ENCODE measurements at places on chromosomes 2 and 18. TPM values are rescaled to one million over a fixed set of nuclear protein-coding genes. Genes with fewer than 3 reads are reported as not detected.

DNA sequence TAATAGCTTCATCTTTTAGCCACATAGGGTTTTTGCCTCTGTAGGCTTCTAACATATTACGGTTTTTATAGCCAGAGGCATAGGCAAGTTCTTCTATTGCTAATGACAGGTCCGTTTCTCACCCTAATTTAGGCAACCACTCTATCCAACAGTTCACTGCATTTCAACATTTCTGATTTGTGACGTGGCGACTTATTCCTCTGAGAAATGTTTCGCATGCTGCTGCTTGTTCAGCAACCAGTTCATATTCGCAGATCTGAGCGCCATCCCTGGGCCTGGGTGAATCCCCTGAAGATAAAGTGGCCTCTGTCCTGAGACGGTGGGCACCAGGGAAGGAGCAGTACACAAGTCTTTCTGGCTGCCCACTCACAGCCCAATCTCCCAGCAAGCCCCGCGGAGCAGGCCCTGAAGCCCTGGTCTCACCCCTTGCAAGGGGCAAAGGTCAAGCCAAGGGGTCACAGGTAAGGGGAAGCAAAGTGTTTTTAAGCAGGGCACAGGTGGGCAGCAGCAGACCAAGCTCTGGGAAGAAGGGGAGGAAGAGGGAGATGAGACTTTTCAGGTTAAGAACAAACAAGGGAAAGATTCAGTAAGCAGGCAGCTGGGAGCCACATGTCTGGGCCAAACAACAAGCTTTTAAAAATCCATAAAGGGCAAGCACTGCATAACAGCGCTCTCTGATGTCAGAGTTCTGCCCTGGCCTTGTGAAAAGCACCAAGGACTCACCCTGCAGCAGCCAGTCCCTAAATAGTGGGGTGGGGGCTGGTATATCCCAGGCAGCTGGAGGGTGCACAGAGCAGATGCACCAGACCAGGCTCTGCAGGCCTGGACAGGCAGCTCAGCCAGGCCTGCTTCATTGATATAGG, 10.8 kb upstream of the COX7A2L start:
- peaks cover 47% of the 10 kb centered on the region for H3K4me1 ChIP-seq
- H3K4me3 ChIP-seq: no peak overlapping the region
- DNase-seq: no peak
- H3K27ac ChIP-seq: peak overlapping the region; percentile 81
- no peaks in the 10 kb centered on the region for H3K36me3 ChIP-seq

DNA sequence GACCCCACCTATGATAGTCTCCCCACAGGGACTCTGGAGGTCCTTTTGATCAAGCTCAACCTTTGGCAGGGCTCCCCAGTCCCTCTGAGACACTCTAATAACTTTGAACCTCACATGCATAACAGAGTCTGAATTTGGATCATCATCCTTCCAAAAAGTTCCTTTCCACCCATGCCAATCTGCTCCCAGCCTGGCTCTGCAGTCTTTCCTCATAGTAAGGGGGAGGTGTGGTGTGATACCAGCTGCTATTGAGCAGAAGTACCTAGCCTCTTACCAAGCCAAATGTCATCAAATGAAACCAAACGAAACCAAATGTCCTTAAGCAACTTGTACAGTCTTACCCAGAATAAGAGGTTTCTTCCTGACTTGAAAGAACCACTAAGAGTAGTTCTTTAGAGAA, 36.5 kb downstream of the DTNA start:
- no peak for DNase-seq
- H3K27ac ChIP-seq: no peak overlapping the region
- no peaks in the 10 kb centered on the region for H3K36me3 ChIP-seq

Gene TPO
- 1.3 TPM for total RNA-seq

Gene SKOR2
- total RNA-seq: not detected

DNA sequence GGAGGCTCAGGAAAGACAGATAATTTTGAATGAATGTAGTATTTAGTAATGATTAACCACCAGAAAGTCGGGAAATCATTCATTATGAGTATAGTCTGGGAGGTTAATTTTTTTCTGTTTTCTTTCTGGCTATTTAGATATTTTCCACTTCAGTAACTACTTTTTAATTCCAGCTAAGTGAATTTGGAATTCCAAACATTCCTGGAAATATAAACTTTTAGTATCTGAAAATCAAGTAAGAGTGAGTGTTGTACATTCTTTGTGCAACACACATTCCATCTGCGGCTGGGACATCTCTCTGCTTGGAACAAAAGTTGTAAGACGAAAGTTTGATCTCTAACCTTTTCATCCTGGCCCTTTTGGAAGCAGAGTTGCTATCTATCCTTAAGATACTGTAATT, 275.7 kb upstream of the SPRED2 start:
- H3K4me3 ChIP-seq: no peak overlapping the region
- H3K4me1 ChIP-seq: no peaks in the 10 kb centered on the region
- H3K27ac ChIP-seq: no peak overlapping the region

- no peak overlapping the region for H3K4me3 ChIP-seq
- H3K36me3 ChIP-seq: peaks cover 27% of the 10 kb centered on the region
- H3K4me1 ChIP-seq: peaks cover 5% of the 10 kb centered on the region
- H3K27me3 ChIP-seq: no peaks in the 10 kb centered on the region
- DNase-seq: no peak
- H3K27ac ChIP-seq: no peak overlapping the region
Observed at GRCh38 chr18:79472176-79472575, 76.4 kb downstream of the NFATC1 start.

- no peak for DNase-seq
- H3K27ac ChIP-seq: no peak overlapping the region
- no peaks in the 10 kb centered on the region for H3K27me3 ChIP-seq
Observed at GRCh38 chr18:7809455-7809854, 242.3 kb downstream of the PTPRM start.

GRCh38 chr2:99827296-99827999, 314.9 kb downstream of the AFF3 start:
- no peaks in the 10 kb centered on the region for H3K27me3 ChIP-seq
- no peak overlapping the region for H3K27ac ChIP-seq
- no peak for DNase-seq
- peaks cover 2% of the 10 kb centered on the region for H3K4me1 ChIP-seq
- no peaks in the 10 kb centered on the region for H3K36me3 ChIP-seq

GRCh38 chr2:201842131-201842860, 36.0 kb downstream of the CDK15 start:
- H3K36me3 ChIP-seq: no peaks in the 10 kb centered on the region
- no peaks in the 10 kb centered on the region for H3K27me3 ChIP-seq
- no peak for DNase-seq
- H3K27ac ChIP-seq: no peak overlapping the region
- no peak overlapping the region for H3K4me3 ChIP-seq
- H3K4me1 ChIP-seq: no peaks in the 10 kb centered on the region

- DNase-seq: no peak
- no peak overlapping the region for H3K27ac ChIP-seq
- no peaks in the 10 kb centered on the region for H3K4me1 ChIP-seq
Observed at GRCh38 chr18:67553437-67553836, 36.9 kb upstream of the DSEL start.

DNA sequence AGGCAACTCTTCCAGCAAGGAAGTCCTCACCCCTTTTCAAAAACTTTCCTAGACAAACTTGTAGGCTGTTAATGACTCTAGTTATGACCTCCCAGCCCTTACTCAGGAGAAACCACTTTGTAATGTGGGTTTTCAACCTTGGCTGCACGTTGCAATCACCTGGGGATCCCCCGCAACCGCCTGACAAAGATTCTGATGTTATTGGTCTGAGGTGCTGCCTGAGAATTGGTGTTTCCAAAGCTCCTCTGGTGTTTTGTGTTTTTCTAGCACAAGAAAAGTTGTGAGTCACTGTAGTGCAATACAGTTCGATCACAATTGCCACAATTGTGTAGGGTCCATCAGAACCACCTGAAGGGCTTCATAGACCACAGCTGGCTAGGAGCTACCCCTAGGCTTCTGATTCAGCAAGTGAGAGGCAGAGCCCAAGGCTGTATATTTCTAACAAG, 121.6 kb downstream of the SP100 start:
- H3K4me3 ChIP-seq: no peak overlapping the region
- no peaks in the 10 kb centered on the region for H3K27me3 ChIP-seq
- peaks cover 29% of the 10 kb centered on the region for H3K36me3 ChIP-seq
- DNase-seq: no peak

- H3K36me3 ChIP-seq: no peaks in the 10 kb centered on the region
- H3K4me3 ChIP-seq: no peak overlapping the region
- no peak for DNase-seq
Observed at GRCh38 chr2:79960519-79960918, 344.0 kb downstream of the LRRTM1 start.

Gene ZDBF2
- 4.5 TPM for total RNA-seq

- no peaks in the 10 kb centered on the region for H3K36me3 ChIP-seq
- no peak overlapping the region for H3K4me3 ChIP-seq
Observed at GRCh38 chr2:195044801-195045200, 612.2 kb upstream of the SLC39A10 start.

DNA sequence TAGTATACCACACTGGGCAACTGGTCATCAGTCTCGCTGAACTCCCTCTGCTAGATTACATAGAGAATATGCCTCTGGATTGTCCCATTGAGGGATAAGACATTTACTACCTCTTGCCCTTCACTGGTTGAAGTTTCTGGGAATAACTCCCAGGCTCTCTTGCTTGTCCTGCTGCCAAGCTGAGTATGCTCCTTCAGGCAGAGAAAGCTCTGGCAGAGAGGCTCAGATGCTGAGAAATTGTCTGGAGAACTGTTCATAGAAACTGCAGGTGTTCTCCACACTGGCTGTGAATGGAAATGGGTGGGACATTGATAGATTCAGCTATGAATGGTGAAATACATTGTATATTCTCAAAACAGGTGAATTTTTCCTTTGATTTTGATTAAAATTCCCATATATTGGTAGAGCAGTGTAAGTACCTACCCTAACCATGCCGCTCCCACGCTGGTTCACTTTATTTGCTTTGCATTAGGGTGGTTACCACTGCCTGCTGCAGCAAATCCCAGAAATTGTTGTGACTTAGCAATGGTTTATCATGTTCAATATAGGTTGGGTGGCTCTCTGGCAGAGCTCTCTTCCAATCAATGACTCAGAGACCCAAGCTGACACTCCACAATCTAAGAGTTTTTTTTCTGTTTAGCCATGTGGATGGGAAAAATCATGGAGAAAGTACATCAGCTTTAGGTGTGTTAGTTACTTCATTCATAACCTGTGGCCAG, 36.7 kb downstream of the FAM117B start:
- H3K36me3 ChIP-seq: no peaks in the 10 kb centered on the region
- DNase-seq: no peak
- peaks cover 7% of the 10 kb centered on the region for H3K4me1 ChIP-seq
- H3K27me3 ChIP-seq: no peaks in the 10 kb centered on the region
- H3K4me3 ChIP-seq: no peak overlapping the region

GRCh38 chr2:36277146-36277808, 78.3 kb upstream of the CRIM1 start:
- DNase-seq: no peak
- H3K27ac ChIP-seq: no peak overlapping the region
- no peak overlapping the region for H3K4me3 ChIP-seq
- H3K36me3 ChIP-seq: no peaks in the 10 kb centered on the region
- no peaks in the 10 kb centered on the region for H3K4me1 ChIP-seq
- H3K27me3 ChIP-seq: no peaks in the 10 kb centered on the region

Gene TXNDC2
- not detected for total RNA-seq

- H3K4me1 ChIP-seq: peaks cover 36% of the 10 kb centered on the region
- no peak for DNase-seq
- H3K36me3 ChIP-seq: peaks cover 5% of the 10 kb centered on the region
- H3K4me3 ChIP-seq: peak overlapping the region; percentile 92
- no peaks in the 10 kb centered on the region for H3K27me3 ChIP-seq
Observed at GRCh38 chr2:96816836-96817702, 1.0 kb downstream of the CNNM3 start.

DNA sequence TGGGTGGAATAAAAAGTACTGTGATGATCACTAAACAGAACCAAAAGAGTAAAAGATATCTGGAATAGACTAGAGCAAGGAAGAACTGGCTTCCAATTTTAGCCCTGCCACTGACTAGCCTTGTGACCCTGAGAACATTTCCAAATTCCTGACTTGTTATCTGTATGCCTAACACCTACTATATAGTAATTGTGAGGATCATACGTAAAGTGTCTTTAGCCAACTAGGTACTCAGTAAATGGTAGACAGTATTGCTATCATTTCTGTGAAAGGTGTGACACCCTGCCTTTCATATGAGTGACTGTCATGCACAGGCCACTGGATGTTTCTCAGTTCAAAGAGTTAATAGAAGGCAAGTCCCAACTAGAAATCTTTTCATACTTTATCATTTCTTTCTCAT, 29.8 kb downstream of the CYTIP start:
- no peak overlapping the region for H3K4me3 ChIP-seq
- no peak overlapping the region for H3K27ac ChIP-seq
- no peak for DNase-seq
- H3K36me3 ChIP-seq: no peaks in the 10 kb centered on the region
- H3K27me3 ChIP-seq: no peaks in the 10 kb centered on the region

DNA sequence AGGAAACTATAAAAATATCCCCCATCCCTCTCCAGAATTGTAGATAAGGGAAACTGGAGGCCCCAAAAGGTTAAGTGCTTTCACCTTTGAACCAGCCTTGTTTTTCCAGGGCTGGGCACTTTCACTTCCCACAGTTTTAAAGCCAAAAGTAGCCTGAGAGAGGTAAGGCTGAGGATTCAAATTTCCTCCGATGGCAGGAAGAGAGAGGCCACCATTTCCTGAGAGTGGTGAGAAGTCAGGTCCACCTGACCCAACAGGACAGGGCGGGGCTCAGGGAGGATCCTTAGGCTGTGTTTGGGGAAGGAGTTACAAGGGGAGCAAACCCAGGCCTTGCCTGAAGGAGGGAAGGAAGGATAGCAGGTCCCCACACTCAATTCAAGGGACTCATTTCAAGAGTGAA, 4.7 kb upstream of the TEX261 start:
- no peak overlapping the region for H3K4me3 ChIP-seq
- DNase-seq: no peak
- no peaks in the 10 kb centered on the region for H3K36me3 ChIP-seq

Gene CERKL
- not detected for total RNA-seq

- no peak overlapping the region for H3K4me3 ChIP-seq
- H3K36me3 ChIP-seq: no peaks in the 10 kb centered on the region
- no peaks in the 10 kb centered on the region for H3K4me1 ChIP-seq
- DNase-seq: no peak
- no peaks in the 10 kb centered on the region for H3K27me3 ChIP-seq
Observed at GRCh38 chr2:143123911-143124310, 5.3 kb upstream of the ARHGAP15 start.

DNA sequence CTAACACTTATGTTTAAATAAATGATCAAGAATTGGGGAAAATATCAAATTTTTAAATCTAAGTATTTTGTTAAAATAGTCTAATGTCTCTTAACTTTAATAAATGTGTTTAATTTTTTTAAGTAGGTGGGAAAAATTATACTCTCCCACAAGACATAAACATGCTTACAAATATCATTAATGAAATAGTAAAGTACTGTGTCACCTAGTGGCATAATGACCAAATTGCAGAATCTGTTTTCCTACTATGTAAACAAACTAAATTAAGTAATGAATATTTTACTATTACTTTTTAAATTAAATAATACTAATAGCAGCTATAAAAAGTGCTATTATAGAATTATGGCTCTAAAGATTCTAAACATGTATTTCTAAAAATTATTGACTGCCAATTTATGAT, 52.0 kb upstream of the CHAC2 start:
- no peak overlapping the region for H3K27ac ChIP-seq
- peaks cover 13% of the 10 kb centered on the region for H3K36me3 ChIP-seq
- H3K27me3 ChIP-seq: no peaks in the 10 kb centered on the region
- no peak overlapping the region for H3K4me3 ChIP-seq
- DNase-seq: no peak

- H3K4me1 ChIP-seq: no peaks in the 10 kb centered on the region
- no peak for DNase-seq
- H3K27me3 ChIP-seq: no peaks in the 10 kb centered on the region
- no peaks in the 10 kb centered on the region for H3K36me3 ChIP-seq
Observed at GRCh38 chr2:45636008-45636407, 15.5 kb upstream of the PRKCE start.

GRCh38 chr18:58536534-58537271, 92.2 kb downstream of the ALPK2 start:
- no peak for DNase-seq
- peaks cover 4% of the 10 kb centered on the region for H3K4me1 ChIP-seq
- H3K27me3 ChIP-seq: no peaks in the 10 kb centered on the region
- H3K4me3 ChIP-seq: no peak overlapping the region
- no peaks in the 10 kb centered on the region for H3K36me3 ChIP-seq
